ENCODE measurements at places on chromosomes 7 and 10.

DNA sequence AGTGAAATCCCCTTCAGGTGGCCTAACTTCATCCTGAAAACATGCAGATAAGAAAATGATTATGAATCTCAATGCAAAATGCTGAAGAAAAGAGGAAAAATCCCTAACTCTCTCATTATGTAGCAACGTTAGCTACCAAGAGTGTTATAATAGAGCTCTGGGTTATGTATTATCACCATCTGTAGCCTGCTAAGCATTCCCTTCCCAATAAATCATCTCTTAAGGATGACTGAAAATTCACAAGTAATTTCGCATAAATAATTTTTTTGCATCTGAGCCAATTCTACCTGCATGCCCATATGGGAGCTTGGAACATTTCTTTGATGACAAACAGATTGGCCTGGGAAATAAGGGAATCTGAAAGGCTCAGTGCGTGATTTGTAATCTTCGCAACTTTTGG, 216.1 kb downstream of the HTR7 start:
- DNase-seq: no peak

GRCh38 chr7:33108554-33109004, 625 bp downstream of the RP9 start:
- DNase-seq: no peak

- DNase-seq: no peak
Measured at GRCh38 chr10:73134727-73135126, 24.5 kb downstream of the NUDT13 start.

GRCh38 chr10:15305161-15305560, 65.9 kb downstream of the FAM171A1 start:
- no peak for DNase-seq

DNA sequence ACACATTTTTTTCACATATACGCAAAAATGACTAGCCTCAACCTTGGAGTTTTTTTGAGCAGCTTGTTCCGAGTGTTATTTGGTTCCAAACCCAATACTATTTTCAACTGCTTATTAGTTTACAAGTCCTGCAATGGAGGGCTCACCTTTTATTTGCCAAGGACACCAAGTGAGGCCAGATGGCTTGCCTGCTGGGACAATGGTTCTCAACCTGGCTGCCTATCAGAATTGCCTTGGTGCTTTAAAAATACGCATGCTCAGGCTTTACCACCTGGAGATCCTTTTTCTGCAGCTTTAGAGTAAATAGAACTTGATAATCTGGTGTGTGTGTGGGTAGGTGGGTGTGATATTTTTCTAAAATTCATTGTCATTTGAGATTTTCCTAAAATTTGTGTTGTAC, 276.8 kb downstream of the MTERF1 start:
- DNase-seq: no peak

GRCh38 chr10:23927576-23928325, 281.2 kb upstream of the KIAA1217 start:
- no peak for DNase-seq

- no peak for DNase-seq
Measured at GRCh38 chr10:88033793-88034192, 170.4 kb downstream of the PTEN start.

- no peak for DNase-seq
Measured at GRCh38 chr10:24622781-24623301, 100.8 kb downstream of the ARHGAP21 start.

DNA sequence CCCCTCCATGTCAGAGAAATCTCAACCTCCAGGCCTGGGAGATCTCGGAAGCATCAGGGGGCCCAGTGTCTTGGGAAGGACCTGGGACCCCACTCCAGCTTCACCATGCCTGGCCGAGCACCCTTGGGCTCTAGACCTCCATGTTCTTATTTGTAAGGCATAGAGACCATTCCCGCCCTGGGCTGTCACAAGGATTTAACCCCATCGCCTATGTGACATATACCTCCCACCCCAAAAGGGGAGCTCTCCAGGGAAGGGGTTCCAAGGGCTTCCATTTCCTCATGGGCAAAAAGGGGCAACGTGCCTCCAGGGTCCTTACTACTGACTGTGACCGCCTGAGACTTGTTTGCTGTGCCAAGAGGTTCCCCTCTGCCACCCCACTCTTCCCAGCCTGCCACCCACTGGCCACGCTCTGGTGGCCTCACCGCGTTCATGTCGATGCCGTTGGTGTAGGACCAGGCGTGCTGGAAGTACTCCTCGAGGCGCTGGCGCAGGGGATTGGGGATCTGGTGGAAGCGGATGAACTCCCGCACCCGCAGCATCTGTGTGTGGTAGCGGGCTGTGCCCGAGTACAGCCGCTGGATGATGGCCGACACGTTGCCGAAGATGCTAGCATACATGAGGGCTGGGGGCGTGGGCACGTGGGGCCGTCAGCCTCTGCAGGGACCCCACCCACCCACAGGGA, 27.5 kb downstream of the KCNH2 start:
- no peak for DNase-seq

GRCh38 chr7:127822822-127823508, 171.0 kb downstream of the SND1 start:
- no peak for DNase-seq

GRCh38 chr10:62000037-62000603, 98.6 kb downstream of the ARID5B start:
- DNase-seq: no peak

- no peak for DNase-seq
Measured at GRCh38 chr7:72435366-72435765, 23.2 kb upstream of the CALN1 start.

GRCh38 chr10:4780782-4781181, 45.2 kb upstream of the AKR1E2 start:
- DNase-seq: no peak

- no peak for DNase-seq
Measured at GRCh38 chr7:2191016-2191415, 41.7 kb downstream of the MAD1L1 start.

GRCh38 chr7:22316914-22317313, 40.0 kb downstream of the RAPGEF5 start:
- DNase-seq: no peak

GRCh38 chr10:110040108-110040507, 32.3 kb downstream of the ADD3 start:
- no peak for DNase-seq

DNA sequence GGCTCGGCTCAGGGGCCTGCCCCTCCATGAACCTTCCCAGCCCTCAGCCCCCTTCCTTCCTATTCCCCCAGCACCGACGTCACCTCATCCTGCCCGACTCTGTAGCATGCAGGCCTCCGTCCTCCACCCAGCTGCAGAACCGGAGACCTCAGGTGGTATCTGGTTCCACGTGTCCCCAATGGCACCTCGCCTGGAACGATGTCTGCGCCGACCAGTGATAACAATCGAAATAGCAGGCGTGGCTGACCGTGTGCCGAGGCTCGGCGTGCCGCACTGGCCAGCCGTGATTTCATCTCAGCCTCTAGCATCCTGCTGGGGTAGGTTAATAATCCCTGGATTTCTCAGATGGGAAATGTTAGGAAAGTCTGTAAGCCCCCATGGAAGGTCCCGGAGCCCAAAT, 171.7 kb downstream of the CUX1 start:
- no peak for DNase-seq

DNA sequence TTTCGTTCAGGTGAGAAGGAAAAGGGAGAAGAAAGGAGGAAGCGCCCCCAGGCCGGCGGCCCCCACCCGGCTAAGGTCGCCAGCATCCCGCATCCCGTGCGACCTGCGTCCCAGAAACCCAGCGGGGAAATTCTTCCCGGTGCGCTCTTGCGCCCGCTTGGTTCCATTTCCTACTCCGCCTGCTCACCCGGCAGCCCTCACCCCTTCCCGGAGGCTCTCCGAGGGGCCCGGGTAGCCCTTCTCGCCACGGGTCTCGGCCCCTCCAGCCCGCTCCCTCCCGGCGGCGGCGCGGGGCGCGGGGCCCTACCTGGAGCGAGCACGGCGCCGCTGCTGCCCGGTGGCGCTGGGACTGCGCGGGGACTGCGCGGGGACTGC, at the start of gene PRKCQ:
Gene PRKCQ (minus strand): TSS at position 373 of the 375 bp plus-strand sequence. CDS start 65,141 bp downstream, outside the sequence.
- no peak for DNase-seq

- no peak for DNase-seq
Measured at GRCh38 chr10:100738055-100738827, 7.1 kb upstream of the PAX2 start.

- DNase-seq: no peak
Measured at GRCh38 chr7:95537468-95537867, 51.7 kb downstream of the ASB4 start.

- no peak for DNase-seq
Measured at GRCh38 chr7:34949361-34949760, 87.9 kb downstream of the DPY19L1 start.

- no peak for DNase-seq
Measured at GRCh38 chr10:45673074-45673648, 589 bp upstream of the ZFAND4 start.

- DNase-seq: no peak
Measured at GRCh38 chr10:58963723-58964124, 212.7 kb upstream of the PHYHIPL start.

Measured in thoracic aorta (tissue), 2 donors.